Dermis blood vessel endothelial cell (primary cell): ENCODE measurements at places on chromosomes 12 and 14. TPM values are rescaled to one million over a fixed set of nuclear protein-coding genes. Genes with fewer than 3 reads are reported as not detected.

GRCh38 chr12:49020441-49020840 lies 1.9 kb upstream of the PRKAG1 start:
- DNase-seq = no peak

- no peak for DNase-seq
These were observed 289.3 kb downstream of the FBXL14 start for GRCh38 chr12:1305063-1305434.

GPR84 gene
- total RNA-seq = under 0.01 and 0.05 TPM in 2 replicates

- DNase-seq = no peak
These were observed 393.4 kb upstream of the SEL1L start for GRCh38 chr14:81927070-81927469.
